ENCODE measurements at places on chromosomes 13 and 19. TPM values are rescaled to one million over a fixed set of nuclear protein-coding genes. Genes with fewer than 3 reads are reported as not detected.
A peak's percentile ranks its signal among the peaks of the same experiment; 100 is the strongest.

- no peaks in the 10 kb centered on the region for H3K36me3 ChIP-seq
- no peak overlapping the region for H3K27ac ChIP-seq
- H3K4me3 ChIP-seq = no peak overlapping the region
- H3K4me1 ChIP-seq = no peaks in the 10 kb centered on the region
- H3K27me3 ChIP-seq = no peaks in the 10 kb centered on the region
- no peak for DNase-seq
These were observed 372.0 kb downstream of the RFC3 start for GRCh38 chr13:34189946-34190345.

DNA sequence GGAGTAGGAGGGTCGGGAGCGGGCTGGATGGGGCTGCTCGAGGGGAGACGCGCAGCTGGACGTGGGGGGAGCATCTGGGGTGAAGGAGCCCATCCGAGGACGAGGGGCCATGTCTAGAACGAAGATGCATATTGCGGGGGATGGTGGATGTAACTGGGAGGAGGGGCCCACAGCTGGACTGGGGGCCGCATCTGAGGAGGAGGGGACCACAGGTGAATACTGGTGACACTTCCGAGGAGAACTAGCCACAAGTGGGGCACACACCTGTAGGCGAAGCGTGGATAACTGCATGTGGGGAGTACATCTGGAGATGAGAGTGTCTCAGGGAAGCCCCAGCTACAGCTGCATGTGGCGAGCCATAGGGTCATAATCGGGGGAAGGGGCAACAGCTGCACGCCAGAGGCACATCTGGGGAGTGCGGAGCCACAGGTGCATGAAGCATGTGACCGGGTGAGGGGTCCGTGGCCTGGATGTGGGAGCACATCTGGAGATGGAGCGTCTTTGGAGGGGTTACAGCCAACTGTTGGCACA, 402 bp downstream of the ZSWIM9 start:
- DNase-seq = no peak
- H3K27me3 ChIP-seq = no peaks in the 10 kb centered on the region
- peaks cover 48% of the 10 kb centered on the region for H3K4me1 ChIP-seq
- H3K27ac ChIP-seq = peak overlapping the region; percentile 98

- no peak overlapping the region for H3K4me3 ChIP-seq
- DNase-seq = no peak
- H3K27me3 ChIP-seq = no peaks in the 10 kb centered on the region
- peaks cover 4% of the 10 kb centered on the region for H3K36me3 ChIP-seq
- peaks cover 2% of the 10 kb centered on the region for H3K4me1 ChIP-seq
- H3K27ac ChIP-seq = no peak overlapping the region
These were observed 50.9 kb downstream of the TMEM255B start for GRCh38 chr13:113809934-113810333.

- H3K27me3 ChIP-seq = peaks cover 5% of the 10 kb centered on the region
- no peaks in the 10 kb centered on the region for H3K36me3 ChIP-seq
- no peaks in the 10 kb centered on the region for H3K4me1 ChIP-seq
- H3K27ac ChIP-seq = no peak overlapping the region
These were observed 51.6 kb downstream of the UFM1 start for GRCh38 chr13:38401276-38401675.

DNA sequence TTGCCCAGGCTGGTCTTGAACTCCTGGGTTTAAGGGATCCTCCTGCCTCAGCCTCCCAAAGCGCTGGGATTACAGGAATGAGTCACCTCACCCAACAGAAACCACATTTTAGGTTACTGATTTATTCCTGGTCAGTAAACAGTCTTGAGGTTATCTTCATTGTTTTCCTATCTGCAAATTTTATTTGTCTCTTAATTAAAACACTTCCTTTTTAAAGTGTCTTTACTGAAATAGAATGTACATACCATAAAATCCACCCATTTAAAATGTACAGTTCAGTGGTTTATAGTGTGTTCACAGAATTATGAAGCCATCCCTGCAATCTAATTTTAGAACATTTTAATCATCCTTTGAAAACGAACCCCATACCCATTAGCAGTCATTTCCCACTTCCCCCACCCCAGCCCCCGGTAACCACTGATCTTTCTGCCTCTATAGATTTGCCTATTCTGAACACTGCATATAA, 63.0 kb downstream of the MAP4K1 start:
- H3K27me3 ChIP-seq = peaks cover 18% of the 10 kb centered on the region
- peaks cover 27% of the 10 kb centered on the region for H3K4me1 ChIP-seq
- no peaks in the 10 kb centered on the region for H3K36me3 ChIP-seq

GRCh38 chr13:37001921-37002250, 1.3 kb downstream of the EXOSC8 start:
- H3K36me3 ChIP-seq = peaks cover 4% of the 10 kb centered on the region
- DNase-seq = no peak
- peak overlapping the region; percentile 100 for H3K27ac ChIP-seq
- H3K4me1 ChIP-seq = peaks cover 31% of the 10 kb centered on the region

GRCh38 chr19:11478167-11479089, 2.4 kb downstream of the ELAVL3 start:
- H3K36me3 ChIP-seq = no peaks in the 10 kb centered on the region
- peaks cover 24% of the 10 kb centered on the region for H3K4me1 ChIP-seq
- no peak overlapping the region for H3K4me3 ChIP-seq
- no peak overlapping the region for H3K27ac ChIP-seq

DNA sequence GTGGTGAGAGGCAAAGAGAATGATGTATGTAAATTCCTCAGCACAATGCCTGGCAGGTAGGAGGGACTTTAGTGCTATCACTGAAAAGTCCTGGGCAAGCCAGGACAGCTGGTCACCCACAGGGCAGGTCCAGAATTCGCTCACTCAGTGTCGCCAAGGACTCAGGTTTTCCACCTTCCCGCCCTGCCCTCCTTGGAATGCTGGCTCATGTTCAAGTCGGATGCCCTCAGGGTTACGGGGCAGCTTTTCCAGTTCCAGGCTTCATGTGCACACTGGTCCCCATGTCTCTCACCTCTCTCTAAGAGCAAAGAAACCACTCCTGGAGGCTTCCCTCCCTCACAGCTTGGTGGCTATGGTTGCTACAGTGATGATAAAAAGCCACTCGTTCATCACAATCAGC, 24.8 kb upstream of the NAXD start:
- no peaks in the 10 kb centered on the region for H3K4me1 ChIP-seq
- H3K27ac ChIP-seq = no peak overlapping the region
- no peak overlapping the region for H3K4me3 ChIP-seq
- peaks cover 4% of the 10 kb centered on the region for H3K27me3 ChIP-seq
- H3K36me3 ChIP-seq = no peaks in the 10 kb centered on the region
- no peak for DNase-seq

DNA sequence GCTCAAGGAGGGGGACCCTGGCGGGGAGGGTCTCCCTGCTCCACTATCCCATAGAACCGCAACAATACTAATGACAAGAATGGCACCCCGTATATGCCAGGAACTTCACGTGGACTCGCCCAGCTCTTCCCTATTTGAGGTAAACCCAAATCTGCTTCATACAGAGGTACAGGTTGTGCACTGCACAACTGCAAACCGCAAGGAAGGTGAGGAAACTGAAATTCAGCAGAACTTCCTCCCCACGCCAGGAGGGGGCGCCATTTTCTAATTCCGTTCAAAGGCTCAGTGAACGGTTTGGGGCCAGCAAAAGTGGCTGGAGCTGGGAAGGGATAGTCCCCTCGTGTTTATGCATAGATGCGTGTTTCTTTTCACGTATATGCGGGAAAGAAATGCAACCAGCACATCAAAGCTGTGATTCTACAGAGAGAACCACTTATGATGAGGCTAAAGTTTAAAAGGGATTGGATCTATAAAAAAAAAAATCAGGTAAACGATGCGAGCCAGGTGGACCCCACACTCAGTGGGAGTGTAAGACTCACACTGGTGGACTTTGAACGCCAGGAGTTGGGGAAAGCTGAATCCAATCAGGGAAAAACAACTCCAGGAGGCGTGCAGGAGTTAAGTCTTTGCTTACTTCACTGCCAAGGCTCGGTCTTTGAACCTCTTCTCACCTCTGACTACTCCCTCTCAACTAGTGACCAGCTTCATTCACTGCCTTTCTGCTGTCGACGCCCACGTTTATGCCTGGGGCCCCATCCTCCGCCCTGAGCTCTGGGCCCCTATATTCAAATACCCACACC, 20.3 kb downstream of the C19orf81 start:
- H3K27me3 ChIP-seq = peaks cover 39% of the 10 kb centered on the region
- peaks cover 5% of the 10 kb centered on the region for H3K36me3 ChIP-seq
- H3K27ac ChIP-seq = no peak overlapping the region
- H3K4me1 ChIP-seq = no peaks in the 10 kb centered on the region
- H3K4me3 ChIP-seq = no peak overlapping the region
- peak; percentile 19 for DNase-seq

- no peaks in the 10 kb centered on the region for H3K27me3 ChIP-seq
- H3K36me3 ChIP-seq = peaks cover 22% of the 10 kb centered on the region
- DNase-seq = no peak
- H3K4me3 ChIP-seq = no peak overlapping the region
- H3K27ac ChIP-seq = no peak overlapping the region
- H3K4me1 ChIP-seq = peaks cover 4% of the 10 kb centered on the region
These were observed 145.6 kb downstream of the DPF1 start for GRCh38 chr19:38078302-38078930.

DNA sequence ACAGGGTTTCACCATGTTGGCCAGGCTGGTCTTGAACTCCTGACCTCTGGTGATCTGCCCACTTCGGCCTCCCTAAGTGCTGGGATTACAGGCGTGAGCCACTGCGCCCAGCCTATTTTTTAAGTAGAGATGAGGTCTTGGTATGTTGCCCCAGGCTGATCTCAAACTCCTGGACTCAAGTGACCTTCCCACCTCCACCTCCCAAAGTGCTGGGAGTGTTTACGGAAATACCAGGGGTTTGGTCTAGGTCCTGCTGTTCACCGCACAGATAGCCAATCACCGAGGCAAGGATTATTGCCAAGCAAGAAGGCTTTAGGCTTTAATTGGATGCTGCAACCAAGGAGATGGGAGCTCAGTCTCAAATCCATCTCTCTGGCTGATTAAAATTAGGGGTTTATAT, 11.6 kb downstream of the CLEC4G start:
- DNase-seq = no peak
- no peaks in the 10 kb centered on the region for H3K4me1 ChIP-seq
- no peak overlapping the region for H3K4me3 ChIP-seq
- H3K27me3 ChIP-seq = no peaks in the 10 kb centered on the region
- no peak overlapping the region for H3K27ac ChIP-seq

GRCh38 chr19:32945260-32945659, 26.5 kb downstream of the CEP89 start:
- H3K36me3 ChIP-seq = peaks cover 47% of the 10 kb centered on the region
- peaks cover 2% of the 10 kb centered on the region for H3K4me1 ChIP-seq
- no peaks in the 10 kb centered on the region for H3K27me3 ChIP-seq
- no peak overlapping the region for H3K4me3 ChIP-seq

- peak within 1 kb of the TSS; percentile 100 for H3K27ac ChIP-seq
- H3K4me3 ChIP-seq = peak within 1 kb of the TSS; percentile 93
- peaks cover 39% of the 10 kb centered on the region for H3K36me3 ChIP-seq
- peaks cover 19% of the 10 kb centered on the region for H3K4me1 ChIP-seq
- H3K27me3 ChIP-seq = no peaks in the 10 kb centered on the region
These were observed at the start of gene ZSCAN18 for GRCh38 chr19:58097781-58098681. Gene ZSCAN18 (minus strand): TSS chr19:58098231. CDS start chr19:58090267, 7,964 bp downstream.

DNA sequence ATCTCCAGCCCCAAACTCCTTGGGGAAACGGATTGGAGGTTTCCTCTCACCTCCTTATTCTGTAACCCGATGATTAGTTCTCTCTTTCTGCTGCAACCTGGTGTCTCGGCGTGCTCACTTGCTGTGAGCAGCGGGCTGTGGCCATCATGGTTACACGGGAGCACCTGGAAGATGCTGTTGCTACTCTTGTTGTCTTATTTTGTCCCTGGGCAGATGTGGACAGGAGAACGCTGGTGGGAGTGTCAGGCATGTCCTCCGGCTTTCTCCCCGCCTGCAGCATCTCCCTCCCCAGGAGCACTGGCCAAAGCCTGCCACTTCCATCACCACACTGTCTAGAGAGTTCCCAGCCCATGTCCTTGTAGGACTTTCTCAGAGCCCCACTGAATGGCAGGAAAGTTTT, 211.8 kb upstream of the ZNF536 start:
- no peaks in the 10 kb centered on the region for H3K36me3 ChIP-seq
- H3K27ac ChIP-seq = no peak overlapping the region
- H3K27me3 ChIP-seq = peaks cover under 1% of the 10 kb centered on the region
- no peak overlapping the region for H3K4me3 ChIP-seq
- no peak for DNase-seq

DNA sequence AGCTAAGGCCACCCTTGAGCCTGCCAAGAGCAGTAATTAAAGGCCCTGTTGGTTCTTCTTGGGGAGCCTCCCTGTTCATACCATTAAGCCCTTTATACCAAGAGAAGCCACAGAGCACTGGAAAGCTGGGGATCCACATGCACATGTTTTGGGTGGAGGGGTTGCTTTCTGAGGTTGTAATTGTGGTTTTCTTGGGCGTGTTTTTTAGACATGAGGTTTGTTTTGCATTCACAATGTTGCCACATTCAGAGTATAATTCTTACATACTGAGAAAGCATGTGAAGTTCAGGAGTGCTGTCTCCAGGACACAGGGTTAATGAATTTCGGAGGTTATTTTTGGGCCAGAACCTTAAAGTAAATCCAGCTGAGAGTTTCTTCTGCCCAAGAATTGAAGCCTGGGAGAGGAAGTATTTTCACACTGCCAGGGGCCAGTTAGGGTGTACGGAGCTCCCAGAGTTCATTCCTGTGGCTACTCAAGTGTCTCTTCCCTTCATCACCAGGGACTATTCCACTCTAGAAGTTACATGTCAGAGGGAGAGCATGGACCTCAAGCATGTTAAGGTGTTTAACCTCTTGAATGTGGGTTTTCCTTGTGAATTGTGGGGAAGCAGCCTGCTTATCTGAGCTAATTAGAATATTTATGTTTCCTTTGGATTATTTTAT, 37.0 kb downstream of the ZNF136 start:
- peaks cover 11% of the 10 kb centered on the region for H3K36me3 ChIP-seq
- H3K4me1 ChIP-seq = peaks cover 32% of the 10 kb centered on the region
- H3K27ac ChIP-seq = peak overlapping the region; percentile 31
- H3K27me3 ChIP-seq = no peaks in the 10 kb centered on the region

Gene LYL1
- 7.9 TPM for total RNA-seq

Gene EXOSC5
- 22.9 TPM for total RNA-seq

Gene ZNF57
- total RNA-seq = 3.0 TPM

Gene LILRA5
- total RNA-seq = not detected

Gene LIM2
- total RNA-seq = not detected
